Stimulated activated CD8-positive, alpha-beta memory T cell treated with anti-CD3 and anti-CD28 coated beads, Interleukin-15, amount 100 ng/mL, for 4 hours (primary cell): ENCODE measurements at places on chromosomes 4 and X.

- no peak for DNase-seq
These were observed 11.1 kb upstream of the ZCCHC4 start for GRCh38 chr4:25301471-25301870.

DNA sequence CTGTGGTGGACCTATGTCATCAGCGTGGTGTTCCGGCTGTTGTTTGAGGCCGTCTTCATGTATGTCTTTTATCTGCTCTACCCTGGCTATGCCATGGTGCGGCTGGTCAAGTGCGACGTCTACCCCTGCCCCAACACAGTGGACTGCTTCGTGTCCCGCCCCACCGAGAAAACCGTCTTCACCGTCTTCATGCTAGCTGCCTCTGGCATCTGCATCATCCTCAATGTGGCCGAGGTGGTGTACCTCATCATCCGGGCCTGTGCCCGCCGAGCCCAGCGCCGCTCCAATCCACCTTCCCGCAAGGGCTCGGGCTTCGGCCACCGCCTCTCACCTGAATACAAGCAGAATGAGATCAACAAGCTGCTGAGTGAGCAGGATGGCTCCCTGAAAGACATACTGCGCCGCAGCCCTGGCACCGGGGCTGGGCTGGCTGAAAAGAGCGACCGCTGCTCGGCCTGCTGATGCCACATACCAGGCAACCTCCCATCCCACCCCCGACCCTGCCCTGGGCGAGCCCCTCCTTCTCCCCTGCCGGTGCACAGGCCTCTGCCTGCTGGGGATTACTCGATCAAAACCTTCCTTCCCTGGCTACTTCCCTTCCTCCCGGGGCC, 1.2 kb downstream of the GJB1 start:
- DNase-seq, result no peak

DNA sequence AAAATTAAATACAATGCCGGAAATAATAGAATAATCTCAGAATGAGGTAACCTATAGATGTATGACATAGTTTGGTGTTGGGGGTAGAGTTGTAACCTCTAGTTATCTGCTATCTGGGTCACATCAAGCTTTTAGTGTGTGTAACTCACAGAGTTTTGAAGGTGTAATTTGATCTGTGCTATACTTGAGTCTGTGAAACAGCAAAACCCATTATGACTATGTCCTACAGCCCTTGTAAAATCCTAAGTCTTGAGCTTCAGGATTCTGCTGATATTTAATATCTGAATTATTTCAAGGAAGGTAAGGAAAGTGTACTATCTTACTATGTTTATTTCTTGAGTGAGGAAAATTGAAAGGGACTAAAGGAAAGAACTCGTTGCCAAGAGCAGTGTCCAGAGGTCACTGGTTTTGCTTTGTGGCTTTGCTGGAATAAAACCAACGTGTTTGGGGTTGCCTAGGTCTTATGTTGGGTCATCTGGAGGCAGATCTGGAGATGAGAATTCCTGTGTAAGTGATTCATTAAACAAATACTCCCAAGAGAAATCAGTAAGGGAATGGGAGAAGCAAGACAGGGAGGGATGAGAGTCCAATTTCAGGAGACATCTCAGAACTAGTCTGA, 107.8 kb upstream of the CBLL2 start:
- DNase-seq, result no peak

- no peak for DNase-seq
These were observed 2.9 kb downstream of the ANTXR2 start for GRCh38 chr4:80069837-80070731.

DNA sequence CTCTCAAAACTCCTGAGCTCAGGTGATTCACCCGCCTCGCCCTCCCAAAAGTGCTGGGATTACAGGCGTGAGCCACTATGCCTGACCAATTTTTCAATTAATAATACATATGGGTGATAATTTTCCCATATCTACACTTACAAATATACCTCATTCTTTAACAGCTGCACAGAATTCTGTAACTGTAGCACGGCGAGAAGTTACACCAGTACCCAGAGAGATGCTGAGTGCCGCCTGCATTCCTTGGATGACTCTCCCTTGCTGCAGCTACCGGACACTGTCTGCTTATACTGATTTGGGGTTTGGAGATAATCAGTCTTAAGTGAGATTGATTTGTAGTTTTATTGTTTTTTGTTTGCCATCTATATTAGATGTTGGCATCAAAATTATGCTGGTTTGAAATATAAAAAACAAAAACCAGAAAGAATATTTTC, 5.8 kb downstream of the TIFA start:
- DNase-seq, result no peak

DNA sequence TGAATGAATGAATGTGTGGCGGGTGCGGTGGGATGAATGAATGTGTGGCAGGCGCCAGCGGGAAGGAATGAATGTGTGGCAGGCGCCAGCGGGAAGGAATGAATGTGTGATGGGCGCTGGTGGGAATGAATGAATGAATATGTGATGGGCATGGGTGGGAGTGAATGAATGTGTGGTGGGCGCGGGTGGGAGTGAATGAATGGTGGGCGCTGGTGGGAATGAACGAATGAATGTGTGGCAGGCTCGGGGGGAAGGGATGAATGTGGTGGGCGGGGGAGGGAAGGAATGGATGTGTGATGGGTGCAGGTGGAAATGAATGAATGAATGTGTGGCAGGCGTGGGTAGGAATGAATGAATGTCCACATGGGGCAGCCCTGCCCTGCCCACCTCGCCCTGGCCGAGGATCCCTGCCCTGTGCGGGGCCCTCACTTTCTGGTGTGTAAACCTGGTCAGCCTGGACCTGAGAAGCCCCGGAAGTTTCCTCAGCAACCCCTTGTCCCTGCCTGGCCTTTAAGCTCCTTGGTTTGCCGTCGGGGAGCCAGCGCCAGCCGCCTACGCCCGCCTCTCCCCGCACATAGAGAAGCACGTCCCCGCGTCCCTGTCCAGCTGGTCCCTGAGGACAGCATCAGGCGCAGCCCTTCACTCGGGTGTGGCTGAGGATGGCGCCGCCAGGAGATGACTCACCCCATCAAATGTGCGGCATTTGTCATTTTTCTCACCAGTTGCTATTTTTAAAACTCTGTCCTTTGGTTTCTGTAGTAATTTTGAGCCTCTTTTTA, 112.8 kb upstream of the LRPAP1 start:
- no peak for DNase-seq

DNA sequence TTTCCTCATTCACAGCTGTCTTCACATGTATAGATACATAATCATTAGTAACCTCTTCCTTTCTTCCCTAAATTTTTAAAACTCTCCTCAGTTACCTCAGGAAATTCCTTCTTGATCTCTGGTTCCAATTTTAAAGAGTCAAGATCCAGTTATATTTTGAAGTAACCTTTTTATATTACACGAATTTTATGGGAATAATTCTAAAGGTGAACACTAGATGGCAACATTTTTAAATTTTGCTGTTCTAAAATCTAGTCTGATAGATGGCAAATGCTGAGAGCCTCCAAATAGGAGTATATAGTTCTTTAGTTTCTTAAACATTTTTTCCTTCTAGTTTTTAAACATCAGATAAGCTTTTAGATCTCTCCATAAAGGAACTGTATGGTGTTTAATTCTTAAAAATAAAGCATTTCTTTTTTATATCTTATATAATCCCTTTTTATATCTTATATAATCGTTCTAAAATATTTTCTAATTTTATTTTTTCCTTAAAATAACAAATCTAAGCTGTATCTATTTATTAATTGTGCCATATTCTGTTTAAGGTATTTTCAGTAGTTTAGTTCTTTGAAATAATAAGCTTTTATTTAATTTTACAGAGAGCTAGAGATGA, 37.9 kb upstream of the PAPSS1 start:
- no peak for DNase-seq

DNA sequence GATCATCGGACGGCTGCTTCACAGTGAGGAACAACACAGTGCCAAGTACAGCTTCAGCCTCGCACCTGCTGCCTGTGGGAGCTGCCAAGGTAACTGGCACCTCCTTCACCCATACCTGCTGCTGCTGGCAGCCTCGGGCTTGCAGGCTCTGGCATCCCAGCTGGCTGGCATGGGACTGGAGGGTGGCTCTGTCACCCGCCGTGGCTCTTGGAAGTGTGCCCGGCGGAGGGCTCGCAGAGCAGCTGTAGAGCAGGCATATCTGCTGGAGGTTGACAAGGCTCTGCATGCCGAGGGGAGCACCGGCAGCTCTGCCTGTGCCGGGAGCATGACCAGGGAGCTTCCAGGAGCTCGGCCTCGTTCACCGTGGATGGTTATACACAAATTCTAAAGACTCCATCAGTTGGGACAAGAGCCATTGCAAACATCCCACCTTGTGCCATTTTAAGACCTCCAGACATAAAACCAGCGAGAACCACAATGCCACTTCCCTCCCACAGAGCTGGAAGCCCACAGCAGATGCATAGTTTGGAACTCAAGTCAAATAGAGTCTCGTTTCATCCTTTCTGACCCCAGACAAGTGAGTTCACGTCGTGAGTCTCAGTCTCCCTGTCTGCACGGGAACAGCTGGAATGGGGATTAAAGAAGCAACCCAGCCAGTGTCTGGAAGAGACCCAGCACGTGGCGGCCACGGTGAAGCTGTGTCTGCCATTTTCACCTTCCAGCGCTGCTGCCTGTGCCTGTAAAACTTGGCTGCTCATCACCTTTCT, 84.3 kb upstream of the PSAPL1 start:
- DNase-seq, result no peak

DNA sequence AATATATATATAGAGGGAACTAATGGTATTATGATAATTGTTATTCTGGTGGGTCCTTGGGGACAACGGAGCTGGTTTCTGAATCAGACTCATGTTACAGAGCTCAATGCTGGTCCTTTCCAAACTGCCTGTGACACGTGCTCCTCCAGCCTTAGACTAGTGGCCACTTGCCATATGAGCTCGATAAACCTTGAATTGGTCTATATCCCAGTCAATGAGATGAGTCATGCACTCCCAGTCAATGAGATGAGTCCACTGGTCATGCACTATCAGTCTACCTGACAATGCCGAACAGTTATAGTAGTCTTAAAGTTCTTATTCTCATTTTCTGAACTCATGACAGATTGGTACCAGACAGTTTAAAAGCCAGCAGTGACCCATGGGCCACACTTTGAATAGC, 325.2 kb downstream of the LDB2 start:
- no peak for DNase-seq

DNA sequence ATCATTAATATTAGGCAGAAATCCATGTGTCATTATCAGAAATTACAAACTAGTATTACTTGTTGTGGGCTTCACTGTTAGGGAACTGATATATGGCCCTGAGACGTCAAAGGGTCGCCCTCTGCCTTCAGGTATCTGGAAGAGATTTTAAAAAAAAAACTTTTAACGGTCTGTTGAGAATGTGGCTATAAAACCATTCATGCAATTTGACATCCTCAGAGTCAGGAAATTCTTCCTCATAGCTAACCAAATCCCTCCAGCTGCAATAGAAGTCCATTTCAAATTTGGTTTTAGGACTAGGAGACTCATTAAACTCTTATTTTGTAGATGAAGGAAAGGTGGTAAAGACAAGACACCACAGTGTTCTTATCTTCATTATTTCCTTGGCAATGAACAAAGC, 194.2 kb upstream of the NOCT start:
- DNase-seq, result no peak
